NCI-H1436 (cell line): ENCODE measurements at places on chromosomes 1 and 21.
A peak's percentile ranks its signal among the peaks of the same experiment; 100 is the strongest.

GRCh38 chr1:168719306-168720111 is 9.5 kb downstream of the DPT start:
- no peak for DNase-seq

GRCh38 chr1:12309783-12310742 is 80.2 kb downstream of the VPS13D start:
- no peak for DNase-seq

GRCh38 chr1:169161496-169162194 is 55.2 kb downstream of the ATP1B1 start:
- no peak for DNase-seq

- DNase-seq: peak; percentile 83
Observed at GRCh38 chr1:205354259-205355074, 2.3 kb downstream of the KLHDC8A start.

DNA sequence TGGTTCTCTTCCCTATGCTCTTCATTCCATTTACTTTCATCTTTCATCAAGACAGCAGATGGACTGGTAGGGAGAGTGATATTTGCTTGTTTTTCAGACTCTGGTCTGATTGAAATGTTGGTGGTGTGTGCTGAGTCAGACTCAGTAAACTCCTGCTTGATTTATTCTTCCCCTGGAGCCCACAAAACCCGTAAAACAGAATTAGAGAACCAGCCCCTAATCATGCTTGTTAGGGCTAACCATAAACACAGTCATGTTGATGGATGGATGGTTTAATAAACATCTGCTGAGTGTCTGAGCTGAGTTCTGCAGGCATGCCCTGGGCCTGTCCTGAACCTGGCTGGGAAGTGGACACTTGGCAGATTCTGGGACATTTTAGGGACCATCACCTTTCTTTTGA is 24.8 kb downstream of the NOS1AP start:
- DNase-seq: no peak

GRCh38 chr1:153253076-153253475 is 6.4 kb upstream of the LORICRIN start:
- no peak for DNase-seq

GRCh38 chr1:202202500-202203168 is 9.0 kb downstream of the LGR6 start:
- no peak for DNase-seq

- no peak for DNase-seq
Observed at GRCh38 chr1:226799634-226800281, 60.7 kb upstream of the ITPKB start.

- no peak for DNase-seq
Observed at GRCh38 chr1:89927049-89927448, 67.9 kb upstream of the ZNF326 start.

DNA sequence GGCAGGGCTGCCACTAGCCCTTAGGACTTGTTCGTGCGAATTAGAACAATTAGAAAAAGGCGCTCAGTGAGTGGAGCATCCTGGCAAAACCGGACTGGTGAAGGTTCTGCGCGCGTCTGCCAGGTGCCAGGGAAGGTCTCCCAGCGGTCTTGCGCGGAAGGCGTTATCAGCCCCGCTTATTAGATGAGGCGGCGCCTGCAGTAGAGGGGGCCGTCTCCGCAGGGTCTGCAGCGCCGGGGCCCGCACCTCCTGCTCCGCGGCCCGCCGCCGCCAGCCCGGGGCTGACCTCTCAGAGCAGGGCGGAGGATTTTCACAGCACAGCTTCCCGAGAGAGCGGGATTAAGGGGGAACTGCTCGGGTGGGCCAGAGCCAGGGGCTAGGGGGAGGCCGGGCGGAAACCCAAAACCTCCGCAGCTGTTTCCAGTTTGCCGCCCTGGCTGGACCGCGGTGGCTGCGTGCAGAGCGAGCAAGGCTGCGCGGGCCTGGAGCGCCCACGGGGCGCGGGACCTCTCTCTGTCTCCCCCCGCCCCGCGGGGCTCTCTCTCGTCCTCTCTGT is 155.2 kb downstream of the FOXD2 start:
- DNase-seq: no peak

DNA sequence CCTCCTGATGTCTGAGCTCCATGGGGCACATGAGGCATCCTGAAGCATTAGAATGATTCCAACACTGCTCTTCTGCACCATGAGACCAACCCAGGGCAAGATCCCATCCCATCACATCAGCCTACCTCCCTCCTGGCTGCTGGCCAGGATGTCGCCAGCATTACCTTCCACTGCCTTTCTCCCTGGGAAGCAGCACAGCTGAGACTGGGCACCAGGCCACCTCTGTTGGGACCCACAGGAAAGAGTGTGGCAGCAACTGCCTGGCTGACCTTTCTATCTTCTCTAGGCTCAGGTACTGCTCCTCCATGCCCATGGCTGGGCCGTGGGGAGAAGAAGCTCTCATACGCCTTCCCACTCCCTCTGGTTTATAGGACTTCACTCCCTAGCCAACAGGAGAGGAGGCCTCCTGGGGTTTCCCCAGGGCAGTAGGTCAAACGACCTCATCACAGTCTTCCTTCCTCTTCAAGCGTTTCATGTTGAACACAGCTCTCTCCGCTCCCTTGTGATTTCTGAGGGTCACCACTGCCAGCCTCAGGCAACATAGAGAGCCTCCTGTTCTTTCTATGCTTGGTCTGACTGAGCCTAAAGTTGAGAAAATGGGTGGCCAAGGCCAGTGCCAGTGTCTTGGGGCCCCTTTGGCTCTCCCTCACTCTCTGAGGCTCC is 11.1 kb upstream of the RASSF5 start:
- DNase-seq: no peak
